NCI-H1694 treated with DMSO at 0.1 percent for 48 hours (cell line): ENCODE measurements at places on chromosomes 6 and 20.
A peak's percentile ranks its signal among the peaks of the same experiment; 100 is the strongest.

GRCh38 chr6:153084393-153084792 is 46.7 kb downstream of the RGS17 start:
- no peak for DNase-seq

GRCh38 chr20:9741996-9742395 is 96.9 kb downstream of the PAK5 start:
- DNase-seq, result no peak

DNA sequence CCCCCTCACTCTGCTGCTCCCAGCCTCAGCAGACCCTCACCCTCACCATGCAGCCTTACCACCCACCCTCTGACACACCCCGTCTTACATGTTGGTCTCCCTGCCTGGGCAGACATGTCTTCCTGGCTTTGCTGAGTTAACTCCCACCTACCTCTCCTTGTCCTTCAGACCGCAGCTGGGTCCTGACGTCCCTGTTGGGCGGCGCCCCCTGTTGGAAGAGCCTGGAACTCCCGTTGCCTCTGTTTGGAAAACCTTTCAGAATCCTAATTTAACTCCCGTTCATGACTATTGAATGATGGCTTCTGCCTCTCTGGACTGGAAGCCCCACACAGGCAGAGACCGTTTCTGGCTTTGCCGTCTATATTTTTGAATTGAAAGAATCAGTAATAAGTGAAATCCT is 245.1 kb downstream of the MYLK4 start:
- DNase-seq, result no peak

DNA sequence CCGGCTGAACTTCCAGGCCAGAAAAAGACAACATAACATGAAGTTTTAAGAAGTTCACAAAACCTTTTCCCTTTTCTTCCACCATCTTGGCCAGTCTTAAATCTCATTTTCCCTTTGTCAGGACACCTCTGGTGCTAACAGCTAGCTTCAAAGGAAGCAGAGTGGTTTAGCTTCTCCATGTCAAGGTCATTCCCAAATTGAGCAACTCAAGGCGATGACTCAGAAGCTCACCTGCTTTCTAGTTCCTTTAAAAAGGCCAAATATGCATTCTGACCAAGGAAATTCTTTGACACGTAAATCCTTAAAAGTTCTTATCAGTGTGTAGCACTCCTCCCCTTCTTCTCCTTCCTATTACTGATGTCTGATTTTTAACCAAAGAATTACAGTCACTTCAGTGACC is 69.6 kb upstream of the VGLL2 start:
- no peak for DNase-seq

DNA sequence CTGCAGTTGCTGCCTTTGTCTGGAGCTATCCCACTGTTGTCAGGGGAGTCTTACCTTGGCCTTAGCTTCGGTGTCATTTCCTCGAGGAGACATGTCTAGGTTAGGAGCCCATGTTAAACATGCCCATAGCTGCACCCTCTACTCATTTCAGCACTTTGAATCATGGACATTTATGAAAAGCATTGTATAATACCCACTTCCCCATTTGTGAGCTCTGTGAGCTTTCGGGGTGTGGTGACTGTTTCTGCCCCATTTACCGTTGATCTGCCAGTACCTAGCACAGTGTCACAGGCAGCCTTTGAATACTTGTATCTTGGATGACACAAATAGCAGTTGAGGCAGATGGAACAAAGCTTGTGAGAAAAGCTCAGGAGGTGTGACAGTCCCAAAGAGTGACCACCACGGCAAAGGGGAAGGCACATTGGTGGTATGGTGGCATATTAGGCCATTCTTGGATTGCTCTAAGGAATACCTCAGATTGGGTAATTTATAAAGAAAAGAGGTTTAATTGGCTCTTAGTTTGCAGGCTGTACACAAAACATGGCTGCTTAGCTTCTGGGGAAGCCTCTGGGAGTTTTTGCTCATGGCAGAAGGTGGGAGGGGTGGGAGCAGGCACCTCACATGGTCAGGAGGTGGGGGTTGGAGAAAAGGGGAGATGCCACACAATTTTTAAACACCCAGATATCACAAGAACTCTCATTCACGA is 42.0 kb downstream of the JARID2 start:
- no peak for DNase-seq

DNA sequence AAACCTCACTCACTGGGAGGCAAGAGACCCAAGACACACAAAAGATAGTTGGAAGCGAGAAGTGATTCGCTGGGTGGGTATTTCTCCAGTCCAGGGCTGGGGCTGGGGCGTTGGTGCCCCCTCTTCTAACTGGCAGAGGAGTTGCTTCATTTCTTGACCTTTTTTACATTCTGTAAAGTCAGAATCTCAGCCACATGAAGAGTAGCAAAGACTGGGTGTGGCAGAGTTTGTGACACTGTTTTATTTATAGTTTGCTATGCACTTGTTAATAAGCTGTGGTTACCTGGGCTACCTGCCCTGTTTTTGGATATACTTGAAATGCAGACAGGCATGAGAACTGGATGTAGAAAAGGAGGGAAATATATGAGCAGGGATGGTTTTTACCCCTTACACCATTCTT is 42.3 kb downstream of the IL20RA start:
- DNase-seq, result no peak

DNA sequence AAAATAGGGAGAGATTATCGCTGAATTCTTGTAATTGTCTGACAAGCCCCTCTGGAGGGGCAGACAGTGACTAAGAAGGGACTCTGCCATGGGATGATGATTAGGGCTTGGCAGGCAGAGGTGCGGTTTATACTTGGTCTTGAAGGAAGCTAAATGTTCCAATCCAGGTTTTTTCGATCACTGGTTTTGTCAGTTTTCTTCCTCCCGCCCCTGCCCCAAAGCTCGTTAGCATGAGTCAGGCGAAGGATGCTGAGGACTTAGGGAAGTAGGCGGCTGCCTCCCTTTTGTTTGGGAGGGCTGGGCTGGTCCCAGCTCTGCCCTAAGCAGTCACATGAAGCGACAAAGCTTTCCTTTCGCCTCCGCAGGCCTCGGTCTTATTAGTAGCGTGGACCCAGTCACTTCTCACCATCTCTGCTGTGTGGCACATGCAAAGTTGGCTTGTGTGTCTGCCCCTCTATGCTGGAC is 314.2 kb downstream of the CDC5L start:
- DNase-seq, result no peak

GRCh38 chr6:103570431-103570830 is 1289.3 kb downstream of the HACE1 start:
- peak; percentile 92 for DNase-seq

GRCh38 chr6:48141975-48142374 is 31.0 kb upstream of the PTCHD4 start:
- DNase-seq, result no peak

- DNase-seq, result peak; percentile 58
These were observed 72.4 kb downstream of the GPX5 start for GRCh38 chr6:28597924-28598722.

DNA sequence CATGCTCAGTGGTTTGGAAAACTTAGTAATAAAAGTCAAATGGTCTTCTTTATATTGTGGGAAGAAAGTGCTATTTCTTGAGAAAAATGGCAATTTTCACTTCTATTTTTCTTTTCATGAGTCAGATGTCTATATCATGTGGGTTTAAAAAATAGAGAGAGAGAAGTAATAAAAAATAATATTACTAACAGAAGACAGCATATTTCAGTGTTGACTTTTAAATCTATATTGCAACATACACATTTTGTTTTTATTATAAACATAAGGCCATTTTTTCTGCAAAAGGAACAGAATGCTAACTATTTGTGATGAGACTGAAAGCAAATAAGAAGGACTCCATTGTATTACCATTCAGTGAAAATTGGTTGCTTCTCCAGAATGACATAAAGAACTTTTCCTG is 135.1 kb upstream of the CNR1 start:
- no peak for DNase-seq

DNA sequence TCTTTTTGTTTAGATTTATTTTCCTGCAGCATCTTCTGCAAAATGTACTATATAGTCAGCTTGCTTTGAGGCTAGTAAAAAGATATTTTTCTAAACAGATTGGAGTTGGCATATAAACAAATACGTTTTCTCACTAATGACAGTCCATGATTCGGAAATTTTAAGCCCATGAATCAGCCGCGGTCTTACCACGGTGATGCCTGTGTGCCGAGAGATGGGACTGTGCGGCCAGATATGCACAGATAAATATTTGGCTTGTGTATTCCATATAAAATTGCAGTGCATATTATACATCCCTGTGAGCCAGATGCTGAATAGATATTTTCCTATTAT is 3.2 kb downstream of the FOXC1 start:
- DNase-seq, result no peak

GRCh38 chr6:149890629-149891045 is 7.3 kb downstream of the RAET1E start:
- DNase-seq, result no peak
